ENCODE measurements at places on chromosomes 13 and 19. TPM values are rescaled to one million over a fixed set of nuclear protein-coding genes. Genes with fewer than 3 reads are reported as not detected.

DNA sequence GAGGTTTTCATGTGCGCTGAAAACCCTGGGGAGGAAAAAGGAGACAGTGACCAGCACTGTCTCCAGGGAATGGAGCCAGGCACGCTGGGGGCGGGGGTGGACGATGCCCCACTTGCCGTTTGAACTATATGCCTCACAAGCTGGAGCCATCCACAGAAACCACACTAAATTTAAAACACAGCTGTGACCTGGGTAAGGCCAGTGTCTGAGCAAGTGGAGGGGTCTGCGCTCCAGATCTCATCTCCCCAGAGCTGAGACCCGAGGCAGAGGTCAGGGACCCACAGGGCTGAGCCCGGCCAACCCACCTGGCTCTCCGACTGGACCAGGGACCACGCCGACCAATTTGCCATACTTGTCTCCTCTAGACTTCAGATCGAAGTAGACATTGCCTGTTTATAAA lies 23.2 kb downstream of the CARS2 start:
- DNase-seq: no peak

GRCh38 chr13:33462109-33462508 lies 176.6 kb upstream of the STARD13 start:
- DNase-seq: no peak

GGN gene
- total RNA-seq: 0.62 TPM

RNF17 gene
- total RNA-seq: not detected

DNA sequence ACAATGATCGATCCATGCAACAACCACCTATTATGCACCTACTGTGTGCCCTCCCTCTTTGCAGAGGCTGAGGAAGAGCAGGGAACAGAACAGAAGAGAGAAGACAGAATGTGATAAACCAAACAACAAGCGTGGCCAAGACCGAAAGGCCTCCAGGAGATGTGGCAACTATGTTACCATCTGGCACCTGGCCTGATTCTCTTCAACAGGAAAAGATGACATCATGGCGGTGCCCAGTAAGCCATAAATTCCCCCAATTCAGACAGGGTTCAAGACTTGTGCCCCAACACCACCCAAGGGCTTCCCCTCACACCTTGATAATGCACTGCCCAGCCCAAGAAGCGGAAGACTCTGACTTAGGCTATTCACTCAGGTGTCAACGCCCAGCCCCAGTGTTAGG lies 44.3 kb downstream of the SLC7A1 start:
- DNase-seq: no peak
